ENCODE measurements at places on chromosomes 11 and 22.
A peak's percentile ranks its signal among the peaks of the same experiment; 100 is the strongest.

DNA sequence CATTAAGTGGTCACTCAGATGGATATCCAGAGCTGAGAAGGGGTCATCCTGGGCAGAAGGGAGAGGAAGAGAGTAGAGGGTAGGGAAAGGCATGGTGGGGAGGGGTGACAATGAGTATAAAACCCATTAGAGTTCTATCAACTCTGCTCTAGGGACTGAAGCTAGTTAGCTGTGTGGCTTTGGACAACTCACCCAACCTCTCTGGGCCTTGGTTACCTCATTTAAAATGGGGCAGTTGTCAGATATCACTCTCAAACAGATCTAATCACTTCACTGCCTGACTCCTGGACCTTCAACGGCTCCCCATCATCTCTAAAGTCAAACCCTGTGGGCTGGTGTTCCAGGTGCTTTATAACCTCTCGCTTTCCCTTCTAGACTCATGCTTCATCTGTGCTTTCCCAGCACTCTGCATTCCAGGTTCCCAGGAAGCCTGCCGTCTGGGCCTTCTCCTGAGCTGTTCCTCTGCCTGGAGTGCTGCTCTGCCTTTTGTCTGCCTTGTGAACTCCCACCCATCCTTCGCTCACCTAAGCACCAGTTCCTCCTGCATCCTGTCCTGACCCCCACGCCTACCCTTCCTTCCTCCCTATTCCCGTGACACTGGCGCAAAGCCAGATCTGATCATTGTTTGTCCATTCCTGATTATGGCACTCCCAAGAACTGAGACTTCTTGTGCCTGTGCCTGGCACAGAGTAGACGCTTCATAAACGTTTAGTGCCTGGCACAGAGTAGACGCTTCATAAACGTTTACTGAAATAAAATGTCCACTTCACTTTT, 22.3 kb upstream of the KCNJ11 start:
- DNase-seq = no peak

GRCh38 chr11:61110255-61111049, 8.2 kb downstream of the CD5 start:
- DNase-seq = no peak

- no peak for DNase-seq
Observed at GRCh38 chr11:15539645-15540044, 424.9 kb downstream of the INSC start.

DNA sequence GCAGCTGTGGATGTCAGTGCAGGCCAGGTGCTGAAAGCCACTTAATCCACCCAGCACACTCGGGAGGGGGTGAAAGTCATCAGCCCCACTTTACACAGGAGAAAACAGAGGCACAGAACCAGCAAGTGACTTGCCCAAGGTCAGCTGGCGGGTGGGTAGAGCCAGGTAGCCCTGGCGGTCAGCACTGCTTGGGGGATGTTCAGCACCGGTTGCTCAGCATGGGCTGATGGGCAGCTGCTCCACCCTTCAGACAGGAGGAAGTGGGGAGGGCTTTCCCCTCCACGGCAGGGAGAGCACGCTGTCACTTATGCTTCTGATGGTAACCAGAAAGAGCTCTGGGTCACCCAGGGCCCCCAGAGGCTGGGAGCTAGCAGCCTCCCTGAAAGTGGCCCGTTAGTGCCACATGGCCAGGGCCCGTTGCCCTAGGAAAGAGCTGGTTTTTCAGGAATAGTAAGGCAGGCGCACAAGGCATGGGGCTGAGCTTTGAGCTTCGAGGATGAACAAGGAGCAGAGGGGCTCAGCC, 417.9 kb downstream of the CTTN start:
- DNase-seq = no peak

DNA sequence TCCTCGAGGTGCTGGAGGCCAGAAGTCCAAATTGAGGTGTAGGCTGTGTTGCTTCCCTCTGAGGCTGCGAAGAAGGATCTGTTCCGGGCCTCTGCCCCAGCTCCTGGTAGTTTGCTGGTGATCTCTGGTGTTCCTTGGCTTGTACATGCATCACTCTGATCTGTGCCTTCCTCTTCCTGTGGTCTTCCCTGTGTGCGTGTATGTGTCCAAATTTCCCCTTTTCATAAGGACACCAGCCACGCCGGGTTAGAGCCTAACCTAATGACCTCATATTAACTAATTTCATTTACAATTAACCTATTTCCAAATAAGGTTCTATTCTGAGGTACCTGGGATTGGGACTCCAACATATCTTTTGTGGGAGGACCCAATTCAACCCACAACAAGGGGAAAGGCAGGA, 21.5 kb downstream of the RIBC2 start:
- no peak for DNase-seq

DNA sequence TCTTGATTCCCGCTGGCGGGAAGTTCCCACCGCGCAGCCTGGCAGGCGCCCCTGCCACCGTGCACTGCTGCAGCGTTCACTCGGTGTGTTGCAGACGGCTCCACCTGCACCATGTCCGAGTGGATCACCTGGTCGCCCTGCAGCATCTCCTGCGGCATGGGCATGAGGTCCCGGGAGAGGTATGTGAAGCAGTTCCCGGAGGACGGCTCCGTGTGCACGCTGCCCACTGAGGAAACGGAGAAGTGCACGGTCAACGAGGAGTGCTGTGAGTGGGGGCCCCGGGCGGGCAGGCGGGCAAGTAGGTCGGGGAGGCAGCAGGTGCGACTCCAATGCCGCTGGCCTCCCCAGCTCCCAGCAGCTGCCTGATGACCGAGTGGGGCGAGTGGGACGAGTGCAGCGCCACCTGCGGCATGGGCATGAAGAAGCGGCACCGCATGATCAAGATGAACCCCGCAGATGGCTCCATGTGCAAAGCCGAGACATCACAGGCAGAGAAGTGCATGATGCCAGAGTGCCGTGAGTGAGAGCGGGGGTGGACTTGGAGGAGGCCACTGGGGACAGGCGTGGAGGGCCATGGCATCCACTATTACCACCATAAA, 99.7 kb downstream of the RRAS2 start:
- no peak for DNase-seq

GRCh38 chr22:49873228-49873940, 19.7 kb downstream of the ZBED4 start:
- no peak for DNase-seq

- DNase-seq = no peak
Observed at GRCh38 chr11:114277637-114278341, 18.4 kb upstream of the NNMT start.

DNA sequence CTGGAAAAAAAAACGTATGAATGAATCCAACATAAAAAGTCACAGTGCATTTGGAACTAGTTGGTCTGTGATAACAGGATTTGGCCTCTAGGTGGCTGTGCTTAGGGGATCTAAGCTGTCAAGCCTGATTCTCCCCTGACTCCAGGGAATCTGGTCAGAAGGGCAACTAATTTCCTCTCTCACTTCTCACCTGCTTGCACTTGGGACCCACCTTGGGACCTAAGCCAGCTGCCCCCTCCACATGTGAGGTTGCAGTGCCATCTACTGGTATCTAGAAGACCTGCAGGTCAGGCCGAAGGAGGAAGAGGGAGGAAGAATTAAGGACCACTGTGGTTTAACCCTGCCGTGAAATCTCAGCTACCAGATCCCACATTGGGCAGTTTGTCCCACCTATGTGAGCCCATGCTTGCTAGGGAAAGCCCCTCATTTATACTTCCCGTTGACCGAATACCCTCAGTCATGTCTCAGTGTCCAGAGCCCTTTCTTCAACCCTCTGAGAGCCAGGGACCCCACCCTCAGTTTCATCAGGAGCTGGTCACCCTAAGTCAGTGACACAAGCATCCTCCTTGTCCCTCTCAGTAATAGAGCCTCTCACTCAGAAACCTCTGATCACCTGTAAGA, 33.2 kb upstream of the CAVIN3 start:
- peak; percentile 42 for DNase-seq

DNA sequence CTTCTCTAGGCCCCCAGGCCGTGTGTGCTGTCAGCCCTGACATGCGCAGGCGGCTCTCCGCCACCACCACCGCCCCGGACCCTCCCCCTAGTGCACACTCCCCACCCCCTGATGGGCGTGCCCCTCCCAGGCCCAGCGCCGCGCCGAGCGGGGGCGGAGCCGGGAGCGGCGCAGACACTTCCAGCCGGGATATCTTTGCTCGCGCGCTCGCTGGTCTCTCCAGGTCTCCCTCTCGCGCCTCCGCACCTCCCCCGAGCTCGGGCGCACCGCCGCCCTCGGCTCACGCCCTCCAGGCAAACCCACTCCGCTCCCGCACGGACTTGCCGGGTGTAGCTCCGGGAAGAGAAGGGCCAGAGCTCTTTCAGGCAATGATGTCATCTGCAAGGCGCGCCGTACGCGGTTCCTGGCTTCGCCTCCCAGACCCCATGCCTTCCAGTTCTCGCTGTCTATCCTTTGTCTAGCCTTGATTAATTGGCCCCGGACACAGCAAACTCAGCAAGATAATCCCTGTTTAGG, at the start of gene SCN3B:
SCN3B (minus strand) TSS at position 59 of the 516 bp plus-strand sequence. CDS start 823 bp downstream, outside the sequence.
- no peak for DNase-seq

GRCh38 chr22:42773167-42773566, 52.5 kb upstream of the A4GALT start:
- DNase-seq = no peak

- DNase-seq = no peak
Observed at GRCh38 chr22:47100646-47101200, 338.3 kb downstream of the TBC1D22A start.

GRCh38 chr11:60860943-60861342, 5.2 kb upstream of the PTGDR2 start:
- no peak for DNase-seq

DNA sequence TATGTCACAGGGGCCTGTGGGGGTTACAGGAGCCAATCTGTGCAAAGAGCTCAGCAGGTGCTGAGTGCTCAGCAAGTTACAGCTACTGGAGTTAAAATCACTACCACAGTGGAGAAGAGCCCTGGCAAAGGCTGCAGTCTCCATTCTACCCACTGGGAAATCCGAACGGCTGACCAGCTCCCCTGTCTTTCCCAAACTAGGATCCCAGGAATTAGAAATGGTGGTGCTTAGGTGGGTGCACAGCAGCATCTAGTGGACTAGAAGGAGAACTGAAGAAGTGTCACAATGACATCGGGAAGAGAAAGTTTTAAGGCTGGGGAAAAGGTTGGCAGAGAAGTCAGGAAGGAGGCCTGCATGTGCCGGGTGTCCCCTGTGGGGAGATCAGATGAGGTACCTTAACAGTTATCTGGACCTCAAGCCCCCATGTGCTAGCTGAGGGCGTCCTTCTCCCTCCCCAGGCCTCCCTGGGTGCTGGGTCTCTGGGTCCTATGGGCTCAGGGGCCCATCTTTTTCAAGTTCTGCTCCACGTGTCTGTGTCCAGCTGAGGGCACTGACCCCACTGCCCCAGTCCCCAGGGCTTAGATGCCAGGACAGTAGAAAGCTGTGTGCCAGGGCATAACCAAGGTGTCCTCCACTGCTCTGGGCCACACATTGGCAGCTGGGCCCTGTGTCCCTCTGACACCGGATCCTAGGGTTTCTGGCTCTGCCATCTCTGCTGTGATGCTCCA, 1.9 kb downstream of the PIWIL3 start:
- no peak for DNase-seq

DNA sequence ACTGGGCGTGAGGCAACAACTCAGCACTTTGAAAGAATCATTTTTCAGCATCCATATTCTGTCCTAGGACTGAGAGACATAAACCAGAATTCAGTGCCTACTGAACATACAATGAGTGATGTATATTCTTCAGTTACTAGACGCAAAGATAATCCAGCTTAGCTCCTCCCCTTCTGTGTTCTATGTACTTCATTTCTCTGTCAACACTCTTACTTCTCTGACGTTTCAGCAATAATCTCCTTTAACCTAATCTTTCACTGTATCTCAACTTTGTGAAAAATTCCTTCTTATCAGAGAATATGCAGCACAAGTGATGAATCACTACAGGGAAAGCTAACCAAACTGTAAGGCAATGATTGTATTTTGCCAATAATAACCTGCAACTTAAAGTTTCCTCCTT, 2.5 kb upstream of the OR51B5 start:
- no peak for DNase-seq

DNA sequence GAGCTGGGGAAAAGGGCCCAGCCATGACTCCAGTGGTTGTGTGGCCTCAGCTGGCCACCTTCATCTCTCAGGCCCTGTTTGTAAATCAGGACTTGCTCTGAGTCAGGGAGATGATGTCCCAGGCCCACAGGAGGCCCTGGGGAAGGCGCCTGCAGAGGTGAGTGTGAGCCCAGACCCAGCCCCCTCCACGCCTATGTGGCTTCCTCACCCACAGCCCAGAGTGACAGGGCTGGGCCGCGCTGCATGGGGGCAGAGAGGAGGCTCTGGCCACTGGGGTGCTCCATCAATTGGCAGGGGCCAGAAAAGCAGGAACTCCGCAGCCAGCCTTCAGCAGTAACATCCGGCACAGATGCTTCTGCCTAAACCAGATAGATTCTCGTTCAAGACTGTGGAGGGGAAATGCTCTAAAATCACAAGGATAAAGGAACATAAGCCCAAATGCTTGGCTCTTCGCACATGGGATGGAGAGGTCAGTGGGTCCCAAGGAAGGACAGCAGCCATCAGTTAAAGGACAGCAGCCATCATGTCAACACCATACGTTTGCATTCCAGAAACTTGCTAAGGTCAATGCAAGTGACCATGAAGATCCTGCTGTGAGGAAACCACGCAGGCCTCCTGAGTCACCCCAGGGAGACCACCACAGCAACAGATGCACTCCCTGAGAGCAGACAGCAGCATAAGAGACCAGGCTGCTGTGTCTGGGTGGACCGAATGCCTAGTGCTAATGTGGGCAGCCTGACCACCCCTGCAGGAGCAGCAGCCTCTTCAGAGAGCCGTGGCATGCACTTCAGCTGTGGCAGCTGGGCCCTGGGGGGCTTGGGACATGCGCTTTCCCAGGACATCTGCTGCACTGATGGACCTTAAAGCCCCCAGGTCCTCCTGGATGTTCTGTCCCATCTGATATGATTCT, 28.3 kb downstream of the OSBPL5 start:
- DNase-seq = no peak

All from activated CD4-positive, alpha-beta T cell treated with anti-CD3 and anti-CD28 coated beads, Interleukin-2, amount 50 U/mL, for 4 hours (primary cell).